ENCODE measurements at places on chromosomes 3 and 15. TPM values are rescaled to one million over a fixed set of nuclear protein-coding genes. Genes with fewer than 3 reads are reported as not detected.

GRCh38 chr15:69693059-69693458, 240.4 kb downstream of the RPLP1 start:
- H3K4me3 ChIP-seq = no peak overlapping the region
- H3K36me3 ChIP-seq = peaks cover 10% of the 10 kb centered on the region
- peaks cover 36% of the 10 kb centered on the region for H3K27me3 ChIP-seq
- H3K27ac ChIP-seq = no peak overlapping the region
- DNase-seq = no peak

DNA sequence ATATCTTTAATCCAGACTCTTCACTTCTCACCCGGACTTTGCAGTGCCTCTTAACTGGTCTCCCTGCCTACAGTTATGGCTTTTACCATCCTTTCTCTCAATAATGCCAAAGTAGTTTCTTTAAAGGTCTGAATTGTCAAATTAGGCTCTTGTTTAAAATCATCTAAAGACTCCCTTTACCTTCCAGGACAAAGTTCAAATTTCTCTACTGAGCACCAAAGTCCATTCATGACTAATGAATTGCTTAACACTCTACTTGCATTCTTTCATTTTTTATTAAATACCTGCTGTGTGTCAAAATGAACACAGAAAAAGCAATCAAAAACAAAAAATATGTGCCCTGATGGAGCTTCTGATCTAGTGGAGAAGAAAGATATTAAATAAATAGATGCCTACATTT, 472.4 kb upstream of the UBE2E2 start:
- H3K27me3 ChIP-seq = peaks cover 11% of the 10 kb centered on the region
- no peak overlapping the region for H3K27ac ChIP-seq
- H3K4me3 ChIP-seq = no peak overlapping the region
- no peaks in the 10 kb centered on the region for H3K4me1 ChIP-seq
- DNase-seq = no peak

DNA sequence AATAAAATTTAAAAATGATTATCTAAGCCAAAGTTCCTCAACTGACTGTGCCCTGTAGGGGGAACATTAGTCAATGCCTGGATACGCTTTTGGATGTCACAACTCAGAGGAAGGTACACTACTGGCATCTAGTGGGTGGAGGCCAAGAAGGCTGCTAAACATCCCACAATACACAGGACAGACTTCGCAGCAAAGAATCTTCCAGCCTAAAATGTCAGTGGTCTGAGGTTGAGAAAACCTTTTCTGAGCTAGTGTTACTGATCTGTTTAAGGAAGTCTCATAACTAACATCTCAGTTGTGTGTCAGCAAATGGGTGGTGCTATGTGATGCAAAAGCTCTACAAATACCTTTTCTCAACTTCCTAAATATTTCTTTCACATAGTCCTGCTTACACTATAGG, 20.9 kb upstream of the LDHAL6B start:
- no peak overlapping the region for H3K4me3 ChIP-seq
- peaks cover 58% of the 10 kb centered on the region for H3K36me3 ChIP-seq
- H3K27me3 ChIP-seq = no peaks in the 10 kb centered on the region
- no peak for DNase-seq
- peaks cover 6% of the 10 kb centered on the region for H3K4me1 ChIP-seq

DNA sequence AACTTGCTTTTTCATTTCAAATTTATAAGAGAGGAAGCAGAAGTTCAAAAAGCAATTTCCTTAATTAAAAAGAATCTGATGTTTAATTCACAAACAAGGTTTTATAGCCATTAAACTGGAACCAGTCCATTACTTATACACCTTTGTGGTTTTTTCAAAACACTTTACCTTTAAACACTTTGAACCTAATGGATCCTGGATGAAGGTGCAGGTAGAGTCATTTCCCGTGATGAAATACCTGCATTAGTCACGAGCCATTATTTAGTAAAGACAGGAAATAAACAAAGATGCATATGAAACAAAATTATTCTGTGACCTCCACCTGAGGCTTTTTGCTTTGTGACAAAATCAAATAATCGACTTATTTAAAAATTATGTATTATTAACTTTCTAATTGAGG, 341.7 kb upstream of the UBE2E2 start:
- H3K4me1 ChIP-seq = peaks cover 3% of the 10 kb centered on the region
- no peak overlapping the region for H3K4me3 ChIP-seq
- DNase-seq = no peak
- no peak overlapping the region for H3K27ac ChIP-seq
- no peaks in the 10 kb centered on the region for H3K27me3 ChIP-seq
- no peaks in the 10 kb centered on the region for H3K36me3 ChIP-seq

DNA sequence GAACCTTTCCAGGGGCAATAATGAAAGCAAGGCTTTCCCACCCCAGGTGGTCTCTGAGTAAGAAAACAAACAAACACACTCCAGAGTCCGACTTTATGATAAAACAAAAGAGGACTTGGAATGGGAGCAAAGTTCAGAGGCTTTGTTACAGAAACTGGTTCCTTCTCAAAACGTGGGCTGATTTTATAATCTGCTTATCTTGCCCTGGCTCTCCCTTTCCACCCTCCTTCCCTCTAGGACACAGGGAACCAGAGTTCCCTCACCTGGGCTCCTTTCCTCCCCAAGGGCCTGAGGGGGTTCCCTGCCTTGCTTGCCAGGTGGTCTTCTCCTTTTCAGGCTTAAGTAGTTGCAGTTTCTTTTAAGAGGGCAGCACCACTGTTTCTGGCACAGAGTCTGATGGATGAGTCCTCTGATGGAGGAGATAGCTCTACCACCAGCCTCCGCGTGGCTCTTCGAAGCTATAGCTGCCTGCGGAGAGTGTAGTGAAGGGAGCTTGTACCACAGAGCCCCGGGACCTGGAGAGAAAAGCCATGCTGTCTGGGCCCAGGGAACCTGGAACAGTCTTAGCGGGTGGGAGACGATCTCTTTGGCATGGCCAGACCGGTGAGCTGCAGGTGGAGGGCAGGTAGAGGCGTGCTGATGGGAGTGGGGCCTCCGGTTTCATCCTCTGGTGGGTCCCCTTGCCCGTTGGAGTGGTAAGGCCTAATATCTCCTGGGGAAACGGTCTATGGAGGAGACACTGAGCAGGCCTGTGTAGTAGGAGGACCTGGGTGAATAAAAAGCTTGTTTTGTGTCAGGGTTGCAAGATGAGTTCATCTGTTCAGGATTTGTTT, 68.7 kb downstream of the SMAD6 start:
- no peaks in the 10 kb centered on the region for H3K36me3 ChIP-seq
- no peak overlapping the region for H3K4me3 ChIP-seq
- no peak overlapping the region for H3K27ac ChIP-seq

The SIDT1 gene
- total RNA-seq = not detected

DNA sequence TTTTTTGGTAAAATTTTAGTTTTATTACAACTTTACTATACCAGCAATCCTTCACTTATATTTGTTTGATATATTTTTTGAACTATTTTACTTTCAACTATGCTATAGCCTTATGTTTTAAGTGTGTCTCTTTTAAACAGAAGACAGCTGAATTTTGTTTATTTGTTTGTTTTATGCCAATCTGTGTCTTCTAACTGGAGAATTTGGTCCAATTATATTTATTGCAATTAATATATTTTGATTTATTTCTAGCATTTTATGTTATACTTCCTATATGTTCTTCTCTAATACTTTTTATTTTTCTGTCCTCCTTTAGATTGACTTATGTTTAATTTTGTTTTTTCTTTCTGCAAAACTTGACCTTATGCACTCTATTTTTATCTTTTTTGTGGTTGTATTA, 4.9 kb upstream of the MME start:
- no peaks in the 10 kb centered on the region for H3K36me3 ChIP-seq
- H3K4me3 ChIP-seq = no peak overlapping the region
- H3K4me1 ChIP-seq = peaks cover 29% of the 10 kb centered on the region
- H3K27ac ChIP-seq = no peak overlapping the region
- H3K27me3 ChIP-seq = peaks cover 15% of the 10 kb centered on the region
